Activated T-helper 1 cell treated with anti-CD3 and anti-CD28 coated beads, Interleukin-12 subunit alpha, Interleukin-12 subunit beta, Interleukin-2, Interleukin-4 antibody, amounts not matched to agents 30 ng/mL and 10 ng/mL and 1 ng/mL, durations not matched to agents 14 hours and 24 hours and 36 hours (primary cell): ENCODE measurements at places on chromosomes 5 and 9. TPM values are rescaled to one million over a fixed set of nuclear protein-coding genes. Genes with fewer than 3 reads are reported as not detected.

GRCh38 chr5:65766781-65767180 is 44.8 kb downstream of the NLN start:
- DNase-seq, result no peak

DNA sequence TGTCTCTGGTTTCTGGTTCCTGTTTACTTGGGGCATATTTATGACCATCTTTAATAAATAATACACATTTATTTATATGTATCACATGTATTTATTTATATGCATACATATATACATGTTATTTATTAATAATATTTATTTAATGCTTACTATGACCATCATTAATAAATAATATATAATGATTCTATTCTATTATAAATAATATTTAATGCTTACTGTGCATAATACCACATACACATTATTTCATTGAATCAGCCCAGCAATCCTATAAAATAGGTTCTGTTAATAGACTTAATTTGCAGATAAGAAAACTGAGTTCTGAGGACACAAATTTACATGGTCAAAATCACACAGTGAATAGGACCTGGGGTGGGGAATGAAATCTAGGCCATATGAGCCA is 24.2 kb downstream of the ACTBL2 start:
- DNase-seq, result no peak

GRCh38 chr9:136201609-136202453 is 3.1 kb downstream of the LHX3 start:
- DNase-seq, result no peak

DNA sequence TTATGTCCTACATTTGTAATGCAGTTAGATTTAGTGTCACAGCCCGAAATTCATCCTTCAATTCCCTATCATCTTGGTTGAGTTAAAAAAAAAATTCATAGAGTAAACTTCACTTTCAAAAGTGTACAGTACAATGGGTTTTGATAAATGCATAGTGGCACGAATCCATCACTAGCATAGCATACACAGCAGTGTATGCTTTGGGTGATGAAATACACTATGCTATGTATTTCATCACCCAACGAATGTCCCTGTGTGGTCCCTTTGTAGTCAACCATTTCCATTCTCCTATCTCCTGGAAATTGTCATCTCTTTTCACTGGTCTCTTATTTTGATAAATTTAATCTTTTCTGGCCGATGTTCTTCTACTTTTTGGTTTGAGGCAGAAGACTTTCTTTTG is 129.4 kb upstream of the BASP1 start:
- DNase-seq, result no peak

DNA sequence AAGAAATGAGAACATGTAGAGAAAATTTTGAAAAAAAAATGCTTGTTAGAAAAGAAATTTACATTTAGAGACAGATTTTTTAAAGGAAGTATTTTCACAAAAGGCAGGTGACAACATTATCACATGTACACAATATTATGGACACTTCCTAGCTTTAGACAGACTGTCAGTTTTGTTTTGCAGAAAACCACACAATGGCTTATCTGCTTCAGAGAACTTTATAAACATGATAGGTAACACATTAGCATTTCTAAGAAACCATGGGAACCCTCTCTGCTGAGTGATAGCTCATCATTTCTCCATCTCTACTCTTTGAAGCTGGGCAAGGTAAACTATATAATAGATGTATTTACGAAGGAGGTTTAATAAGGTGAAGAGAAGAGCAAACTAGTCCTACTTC is 25.6 kb downstream of the POU5F2 start:
- DNase-seq, result no peak

- no peak for DNase-seq
Measured at GRCh38 chr5:171521219-171521633, 101.8 kb downstream of the FGF18 start.

DNA sequence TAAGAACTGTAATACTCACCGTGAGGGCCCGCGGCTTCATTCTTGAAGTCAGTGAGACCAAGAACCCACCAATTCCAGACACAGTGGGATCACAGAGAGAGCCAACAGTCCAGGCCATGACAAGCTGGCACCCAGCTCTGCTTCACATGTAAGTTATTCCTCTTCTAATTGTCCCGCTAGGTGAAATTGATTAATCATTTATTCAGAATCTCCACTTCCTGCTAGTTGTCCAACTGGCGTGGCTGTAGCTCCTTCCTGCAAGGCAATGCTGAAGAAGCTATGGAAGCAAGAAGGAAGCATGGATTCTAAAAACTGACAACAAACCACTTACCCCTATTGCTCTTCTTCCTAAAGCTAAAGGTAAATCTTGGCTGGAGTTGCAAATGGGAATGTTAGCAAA is 30.0 kb upstream of the GLRX start:
- DNase-seq, result no peak

DNA sequence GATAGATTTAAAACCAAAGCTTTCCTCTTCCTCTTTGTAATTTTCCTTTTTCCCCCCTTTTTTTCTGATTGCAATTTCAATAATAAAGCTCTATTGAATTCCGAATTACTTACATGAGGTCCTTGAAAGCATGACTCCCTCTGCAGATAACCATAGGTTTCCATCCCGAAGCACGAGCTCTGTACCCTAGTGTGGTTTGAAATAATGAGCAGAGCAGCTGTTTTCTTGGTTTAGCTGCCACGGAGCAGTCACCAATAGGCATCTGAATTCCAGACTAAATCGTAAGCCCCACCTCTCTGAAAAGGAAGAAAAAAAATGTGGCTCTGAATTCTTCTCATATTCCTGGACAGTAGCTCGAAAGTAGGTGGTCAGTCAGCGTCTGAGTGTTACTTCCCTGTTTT is 18.5 kb upstream of the GNE start:
- no peak for DNase-seq

DNA sequence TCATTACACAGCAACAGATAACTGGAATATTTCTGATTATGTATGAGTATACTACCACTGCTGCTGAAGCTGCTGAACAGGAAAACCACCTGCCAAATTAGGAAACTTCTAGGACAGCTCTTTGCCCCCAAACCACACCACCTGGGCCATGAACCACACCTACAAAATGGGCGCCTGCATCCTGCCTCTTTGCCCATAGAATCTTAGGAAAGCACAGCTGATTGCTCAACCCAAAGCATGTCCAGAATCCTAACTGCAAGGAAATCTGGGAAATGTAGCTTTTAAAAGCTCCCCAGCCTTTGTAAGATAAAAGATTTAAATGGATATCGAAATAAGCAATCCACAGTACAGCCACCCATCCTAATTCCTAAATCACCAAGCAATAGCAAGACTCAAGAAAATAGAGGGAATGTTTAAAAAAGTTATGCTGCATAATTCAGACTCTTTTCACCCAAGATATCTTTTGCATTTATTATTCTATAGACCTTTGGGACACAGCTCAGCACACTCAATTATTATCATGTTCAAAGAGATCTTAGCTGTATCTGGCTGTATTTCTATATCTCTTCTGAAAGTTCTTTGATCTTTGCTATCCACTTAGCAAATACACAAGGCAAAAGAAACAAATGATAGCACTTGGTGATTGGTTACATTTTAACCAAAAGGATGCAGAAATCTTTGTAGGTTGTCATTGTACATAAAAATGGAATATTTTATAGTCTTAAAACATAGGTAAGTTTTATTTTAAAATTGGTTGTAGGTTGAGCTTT is 6.8 kb upstream of the C9orf152 start:
- no peak for DNase-seq

DNA sequence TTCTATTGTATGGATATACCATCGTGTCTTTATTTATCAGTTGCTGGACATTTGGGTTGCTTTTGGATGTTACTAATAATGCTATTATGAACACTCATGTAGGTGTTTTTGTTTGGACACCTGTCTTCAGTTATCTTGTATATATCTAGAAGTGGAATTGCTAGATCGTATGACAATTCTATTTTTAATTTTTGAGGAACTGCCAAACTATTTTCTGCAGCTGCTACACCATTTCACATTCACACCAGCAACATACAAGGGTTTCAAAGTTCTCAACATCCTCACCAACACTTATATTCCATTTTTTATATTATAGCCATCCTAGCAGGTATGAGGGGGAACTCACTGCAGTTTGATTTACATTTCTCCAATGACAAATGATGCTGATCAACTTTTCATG is 324.6 kb downstream of the CAAP1 start:
- no peak for DNase-seq

- no peak for DNase-seq
Measured at GRCh38 chr9:87081503-87081902, 134.2 kb upstream of the GAS1 start.

- no peak for DNase-seq
Measured at GRCh38 chr9:89687188-89687587, 82.4 kb downstream of the GADD45G start.

- DNase-seq, result no peak
Measured at GRCh38 chr5:14039576-14039975, 95.1 kb upstream of the DNAH5 start.

DNA sequence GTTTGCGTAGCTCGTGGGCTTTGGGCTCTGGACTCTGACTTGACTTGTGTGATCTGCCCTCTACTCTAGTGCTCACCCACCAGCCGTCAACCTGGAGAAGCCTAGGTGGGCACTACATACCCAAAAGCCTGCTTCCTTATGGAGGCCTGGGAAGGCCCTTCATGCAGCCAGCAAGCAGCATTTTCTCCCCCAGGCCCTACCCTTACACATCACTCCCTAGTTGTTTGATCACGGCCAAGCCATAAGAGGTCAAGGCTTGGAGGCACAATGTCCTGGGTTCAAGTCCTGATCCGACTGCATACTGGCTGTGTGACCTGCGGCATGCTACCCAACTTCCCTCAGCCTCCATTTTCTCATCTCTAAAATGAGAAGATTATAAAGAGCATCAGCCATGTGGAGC is 151.3 kb upstream of the EGFLAM start:
- DNase-seq, result no peak

DNA sequence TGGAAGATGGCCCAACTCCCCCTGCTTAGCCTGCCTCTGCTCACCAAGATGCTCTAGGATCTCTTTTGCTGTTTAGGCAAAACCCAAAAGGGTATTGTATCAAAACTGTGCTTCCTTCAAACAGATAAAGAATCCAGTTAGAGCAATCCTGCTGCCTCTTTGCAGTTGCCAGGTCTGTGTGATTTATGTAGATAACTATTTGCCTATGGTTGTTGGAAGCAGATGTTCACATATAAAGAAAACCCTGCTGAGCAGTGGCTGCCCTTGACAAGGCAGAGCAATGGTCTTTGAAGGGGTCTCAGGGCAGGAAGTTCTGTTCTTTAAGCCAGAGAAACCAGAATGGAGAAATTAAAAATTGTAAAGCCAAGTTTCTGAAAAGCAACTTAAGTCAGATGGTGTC is 68.6 kb downstream of the LRRC70 start:
- no peak for DNase-seq

GRCh38 chr5:147551677-147552076 is 41.8 kb upstream of the DPYSL3 start:
- DNase-seq, result no peak

DNA sequence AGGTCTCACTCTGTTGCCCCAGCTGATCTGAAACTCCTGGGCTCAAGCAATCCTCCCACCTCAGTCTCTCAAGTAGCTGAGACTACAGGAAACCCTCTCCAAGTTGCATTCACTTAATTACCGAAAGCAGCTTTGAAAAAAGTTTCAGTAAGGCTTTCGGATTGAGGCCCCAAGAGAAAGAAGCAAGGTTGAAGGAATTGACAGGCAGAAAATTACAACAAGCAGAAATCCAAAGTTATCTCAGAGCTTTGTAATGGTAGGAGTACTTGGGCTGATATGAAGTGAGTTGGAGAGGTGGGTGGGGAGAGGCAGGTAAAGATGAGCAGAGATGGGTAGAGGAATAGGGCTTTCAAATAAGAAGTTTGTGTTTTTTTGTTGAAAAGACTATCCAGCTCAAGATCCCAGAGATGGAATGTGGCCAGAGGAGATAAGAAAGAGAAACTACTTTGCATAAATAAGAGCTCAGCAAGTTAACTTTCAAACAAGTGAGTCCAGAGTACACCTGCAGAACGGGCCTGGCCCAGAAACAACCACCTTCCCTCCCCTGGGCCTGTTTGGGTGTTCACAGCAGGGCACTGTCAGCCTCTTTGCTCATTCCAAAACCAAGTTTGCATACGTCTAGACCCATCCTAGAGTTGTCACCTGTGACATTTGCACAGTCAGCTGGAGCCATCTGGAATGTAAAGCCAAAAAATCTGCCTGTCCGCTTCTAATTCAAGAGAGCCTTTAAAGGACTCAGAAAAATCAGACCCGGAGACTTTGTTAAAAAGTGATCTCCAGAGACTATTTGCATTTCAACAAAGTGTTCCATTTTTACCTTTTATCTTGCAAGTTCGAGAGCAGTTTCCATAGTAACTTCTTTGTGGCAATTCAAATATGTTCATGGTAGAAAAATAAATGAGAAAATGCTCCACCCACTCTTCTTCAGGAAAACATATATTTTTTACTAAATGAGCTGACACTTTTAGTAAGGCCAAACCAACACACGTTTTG is 2.2 kb upstream of the CLINT1 start:
- DNase-seq, result peak; percentile 5

GRCh38 chr5:4413996-4414395 is 726.1 kb upstream of the ADAMTS16 start:
- DNase-seq, result no peak

DNA sequence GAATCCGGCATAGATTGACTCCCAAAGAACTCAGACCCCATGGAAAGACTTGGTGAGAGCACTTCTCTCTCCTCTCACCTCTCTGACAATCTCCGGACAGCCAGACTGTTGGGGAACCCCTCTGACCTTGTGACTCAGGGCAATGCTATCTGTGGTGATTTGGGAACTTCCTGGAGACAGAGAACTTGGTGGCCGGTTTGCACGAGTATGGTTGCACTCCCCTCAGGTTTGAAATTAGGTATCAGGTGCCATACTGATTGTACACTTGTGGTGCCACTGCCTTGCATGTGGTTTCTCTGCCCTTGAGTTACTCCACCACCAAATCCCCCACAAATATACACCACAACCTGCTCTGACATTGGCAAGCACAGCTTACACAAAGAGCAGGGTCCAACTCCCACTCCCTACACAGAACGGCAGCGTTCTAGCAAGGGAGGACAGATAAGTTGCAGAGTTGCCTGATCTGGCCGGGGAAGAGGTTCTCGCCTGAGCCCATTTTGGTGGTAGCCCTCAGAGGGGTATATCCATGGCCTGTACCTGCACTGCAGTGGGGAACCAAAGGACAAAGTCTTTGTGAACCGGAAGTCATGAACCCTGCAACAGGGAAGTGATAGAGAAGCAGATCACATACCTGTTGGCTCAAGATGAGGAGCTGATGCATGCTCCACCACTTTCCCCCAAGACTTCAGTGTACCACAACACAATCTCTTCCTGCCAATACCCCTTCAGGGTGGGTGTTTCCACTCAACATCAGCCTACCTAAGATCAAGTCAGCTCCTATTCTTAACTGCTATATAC is 255.1 kb downstream of the MCTP1 start:
- DNase-seq, result no peak

GRCh38 chr9:22331533-22331932 is 115.1 kb upstream of the DMRTA1 start:
- DNase-seq, result no peak

BTNL8 gene
- not detected in 2 replicates for total RNA-seq

SYK gene
- total RNA-seq, result 0.07 and 0.18 TPM in 2 replicates

N4BP3 gene
- total RNA-seq, result 1.8 TPM in 2 replicates

LHX6 gene
- 0.08 TPM in 1 of 2 replicates, not detected in the other for total RNA-seq

SLC27A6 gene
- not detected in 2 replicates for total RNA-seq

FRMD3 gene
- total RNA-seq, result 0.34 and 0.37 TPM in 2 replicates

IL5 gene
- total RNA-seq, result 1.5 and 2.2 TPM in 2 replicates

FBXW5 gene
- 92.5 and 96.2 TPM in 2 replicates for total RNA-seq

HK3 gene
- total RNA-seq, result 0.44 and 0.51 TPM in 2 replicates

PSD2 gene
- total RNA-seq, result not detected in 2 replicates

F2RL1 gene
- 0.26 and 0.32 TPM in 2 replicates for total RNA-seq

QRFP gene
- total RNA-seq, result not detected in 2 replicates

TAF11L5 gene
- total RNA-seq, result not detected in 2 replicates

NRG2 gene
- total RNA-seq, result 0.08 TPM in 1 of 2 replicates, not detected in the other

GADD45G gene
- total RNA-seq, result 36.6 and 37.2 TPM in 2 replicates
